Heart right ventricle (tissue), 16 donors: ENCODE measurements at places on chromosomes 12 and 14. TPM values are rescaled to one million over a fixed set of nuclear protein-coding genes. Genes with fewer than 3 reads are reported as not detected.

Gene TDG
- total RNA-seq: 11.3 TPM

Gene CAPS2
- 14.7 TPM for total RNA-seq

DNA sequence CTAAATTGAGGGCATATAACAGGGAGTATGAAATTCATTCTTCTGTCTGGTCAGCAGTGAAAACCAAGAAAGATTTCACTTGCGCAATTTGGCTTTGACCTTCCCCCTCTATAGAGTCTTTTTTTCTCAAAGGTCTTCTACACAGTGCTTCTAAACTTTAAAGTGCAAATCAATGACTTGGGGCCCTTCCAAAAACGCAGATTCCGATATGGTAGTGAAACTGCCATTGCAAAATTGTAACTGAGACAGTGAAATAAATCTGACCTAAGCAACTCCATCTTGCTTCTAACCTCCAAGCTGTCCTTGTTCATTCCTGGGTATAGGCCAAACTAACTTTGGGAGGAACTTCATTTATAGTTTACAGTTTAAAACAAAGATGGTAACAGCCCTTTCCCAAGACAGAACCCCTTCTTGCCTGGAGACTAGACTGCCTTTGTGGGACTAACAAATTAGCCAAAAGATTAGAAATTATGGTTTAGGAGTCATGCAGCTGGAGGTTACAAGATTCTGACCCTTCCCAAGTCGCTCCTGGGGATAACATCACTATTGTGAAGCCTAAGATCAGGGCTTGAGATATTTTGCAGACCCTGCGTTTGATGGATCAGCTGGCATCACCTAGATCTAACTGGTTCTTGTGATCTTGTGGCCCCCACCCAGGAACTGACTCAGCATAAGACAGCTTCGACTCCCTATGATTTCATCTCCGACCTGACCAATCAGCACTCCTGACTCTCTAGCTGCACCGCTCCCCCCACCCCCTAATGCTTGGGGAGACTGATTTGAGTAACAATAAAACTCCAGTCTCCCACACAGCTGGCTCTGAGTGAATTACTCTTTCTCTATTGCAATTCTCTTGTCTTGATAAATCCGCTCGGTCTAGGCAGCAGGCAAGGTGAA is 5.0 kb downstream of the SLC25A21 start:
- H3K36me3 ChIP-seq: no peaks in the 10 kb centered on the region
- no peak for DNase-seq
- no peak overlapping the region for H3K27ac ChIP-seq
- H3K4me3 ChIP-seq: no peak overlapping the region

DNA sequence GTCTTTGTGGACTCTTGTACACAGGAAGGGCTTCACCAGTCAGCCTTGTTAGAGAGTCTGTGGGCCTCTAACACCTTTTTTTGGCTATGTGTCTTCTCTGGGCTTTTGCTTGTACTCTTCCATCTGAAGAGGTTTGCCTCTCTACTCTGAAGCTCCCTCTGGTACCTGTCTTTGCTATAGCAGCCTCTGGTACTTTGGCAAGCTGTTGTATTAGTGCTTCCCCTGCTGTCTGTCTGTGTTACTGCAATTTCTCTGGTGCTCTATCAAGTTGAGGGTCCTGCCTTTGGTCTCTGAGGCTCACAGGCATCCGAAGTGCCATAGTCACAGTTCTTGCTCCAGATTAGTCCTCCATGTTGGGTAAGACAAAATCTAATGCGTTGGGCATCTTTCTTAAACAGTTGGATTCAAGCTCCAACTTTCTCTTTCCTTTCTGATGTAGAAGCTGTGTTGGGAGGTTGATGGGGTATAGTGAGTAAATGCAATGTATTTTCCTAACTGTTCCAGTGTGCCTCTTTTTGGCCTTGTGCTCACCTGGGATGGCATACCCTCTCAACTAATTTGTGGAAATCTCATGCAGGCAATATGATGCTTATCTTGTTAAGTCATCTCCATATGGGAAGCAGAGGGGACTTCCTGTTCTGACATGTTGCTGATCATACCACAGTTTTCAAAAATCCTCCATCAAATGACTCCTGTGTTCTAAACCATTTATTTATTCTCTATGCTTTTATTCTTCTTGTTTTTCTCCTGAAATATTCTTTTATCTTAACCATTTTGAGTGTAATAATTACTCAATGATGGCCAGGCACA is 88.8 kb downstream of the ATF7IP start:
- H3K27me3 ChIP-seq: no peaks in the 10 kb centered on the region
- H3K36me3 ChIP-seq: peaks cover 73% of the 10 kb centered on the region
- H3K4me1 ChIP-seq: no peaks in the 10 kb centered on the region
- no peak overlapping the region for H3K27ac ChIP-seq

- no peak for DNase-seq
- H3K4me1 ChIP-seq: no peaks in the 10 kb centered on the region
- no peak overlapping the region for H3K27ac ChIP-seq
- no peaks in the 10 kb centered on the region for H3K36me3 ChIP-seq
These were observed 579.1 kb downstream of the PRKD1 start for GRCh38 chr14:29348504-29348903.

DNA sequence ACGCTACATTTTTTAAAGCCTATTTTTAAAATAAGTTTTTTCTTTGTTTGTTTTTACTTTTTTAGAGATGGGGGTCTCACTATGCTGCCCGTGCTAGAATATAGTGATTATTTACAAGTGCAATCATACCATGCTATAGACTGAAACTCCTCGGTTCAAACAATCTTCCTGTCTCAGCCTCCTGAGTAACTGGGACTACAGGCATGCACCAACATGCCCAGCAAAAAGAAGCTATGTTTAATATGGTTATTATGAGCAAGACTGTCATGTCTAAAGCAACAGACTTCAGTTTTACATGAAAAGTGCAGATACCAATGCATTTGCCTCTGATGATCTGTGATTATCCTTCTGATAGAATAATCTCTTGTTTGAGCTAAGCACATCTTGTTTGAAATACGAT is 45.6 kb upstream of the SGPP1 start:
- no peaks in the 10 kb centered on the region for H3K36me3 ChIP-seq
- DNase-seq: no peak
- H3K27ac ChIP-seq: no peak overlapping the region

GRCh38 chr14:96783915-96784224 is 13.3 kb upstream of the VRK1 start:
- no peak overlapping the region for H3K4me3 ChIP-seq
- H3K4me1 ChIP-seq: no peaks in the 10 kb centered on the region
- H3K27me3 ChIP-seq: no peaks in the 10 kb centered on the region
- no peak overlapping the region for H3K27ac ChIP-seq
- no peaks in the 10 kb centered on the region for H3K36me3 ChIP-seq

DNA sequence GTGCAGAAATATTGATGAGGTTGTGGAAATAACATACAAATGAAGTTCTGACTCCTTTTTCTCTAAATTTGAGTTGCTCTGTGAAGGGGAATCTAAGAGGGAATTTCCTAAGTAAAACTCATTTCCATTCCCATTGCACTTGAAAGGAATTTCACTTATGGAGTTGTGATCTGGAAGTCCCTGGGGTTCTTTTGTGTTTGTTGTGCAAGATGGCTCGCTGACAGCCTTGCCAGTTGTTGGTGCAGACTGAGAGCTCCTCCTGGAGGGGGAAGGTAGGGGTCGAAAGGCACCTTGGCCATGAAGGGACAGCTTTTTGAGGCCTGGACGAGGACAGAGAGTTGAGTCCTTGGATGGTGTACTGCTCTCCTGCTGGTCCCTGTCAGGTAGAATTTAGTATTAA is 72.0 kb downstream of the C12orf56 start:
- H3K4me1 ChIP-seq: no peaks in the 10 kb centered on the region
- no peak for DNase-seq
- no peaks in the 10 kb centered on the region for H3K36me3 ChIP-seq
- H3K27ac ChIP-seq: no peak overlapping the region
- H3K27me3 ChIP-seq: no peaks in the 10 kb centered on the region

GRCh38 chr12:52579468-52580465 is 6.1 kb upstream of the KRT74 start:
- H3K27me3 ChIP-seq: no peaks in the 10 kb centered on the region
- H3K27ac ChIP-seq: no peak overlapping the region
- no peak for DNase-seq
- no peaks in the 10 kb centered on the region for H3K4me1 ChIP-seq
- no peak overlapping the region for H3K4me3 ChIP-seq

GRCh38 chr14:94180655-94181271 is 6.6 kb downstream of the PPP4R4 start:
- no peak overlapping the region for H3K4me3 ChIP-seq
- H3K4me1 ChIP-seq: no peaks in the 10 kb centered on the region
- DNase-seq: no peak
